ENCODE measurements at places on chromosomes 12 and 14.

- DNase-seq = peak; percentile 14
Observed at GRCh38 chr14:60648934-60649874, at the start of gene SIX1. Gene SIX1, minus strand, starts transcription at chr14:60649477. Its CDS starts 288 bp downstream, at chr14:60649189.

DNA sequence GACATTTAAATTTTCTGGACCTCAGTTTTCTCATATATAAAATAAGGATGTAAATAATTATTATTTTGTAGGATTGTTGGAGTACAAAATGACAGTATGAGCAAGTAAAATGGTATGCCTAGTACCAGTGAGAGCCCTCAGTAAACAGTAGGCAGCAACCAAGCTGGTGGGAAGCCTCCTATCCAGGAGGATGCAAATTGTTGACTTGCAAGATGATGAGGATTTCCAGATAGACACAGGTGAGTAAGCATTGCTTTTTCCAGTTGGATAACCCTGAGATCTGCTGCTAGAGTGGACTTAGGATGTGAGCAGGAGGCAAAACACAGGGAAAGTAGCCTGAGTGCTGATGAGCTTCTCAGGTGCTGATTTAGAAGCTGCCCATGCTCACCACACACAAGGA lies 28.2 kb upstream of the AMIGO2 start:
- DNase-seq = no peak

- no peak for DNase-seq
Observed at GRCh38 chr14:58848365-58848764, 210.6 kb downstream of the DACT1 start.

DNA sequence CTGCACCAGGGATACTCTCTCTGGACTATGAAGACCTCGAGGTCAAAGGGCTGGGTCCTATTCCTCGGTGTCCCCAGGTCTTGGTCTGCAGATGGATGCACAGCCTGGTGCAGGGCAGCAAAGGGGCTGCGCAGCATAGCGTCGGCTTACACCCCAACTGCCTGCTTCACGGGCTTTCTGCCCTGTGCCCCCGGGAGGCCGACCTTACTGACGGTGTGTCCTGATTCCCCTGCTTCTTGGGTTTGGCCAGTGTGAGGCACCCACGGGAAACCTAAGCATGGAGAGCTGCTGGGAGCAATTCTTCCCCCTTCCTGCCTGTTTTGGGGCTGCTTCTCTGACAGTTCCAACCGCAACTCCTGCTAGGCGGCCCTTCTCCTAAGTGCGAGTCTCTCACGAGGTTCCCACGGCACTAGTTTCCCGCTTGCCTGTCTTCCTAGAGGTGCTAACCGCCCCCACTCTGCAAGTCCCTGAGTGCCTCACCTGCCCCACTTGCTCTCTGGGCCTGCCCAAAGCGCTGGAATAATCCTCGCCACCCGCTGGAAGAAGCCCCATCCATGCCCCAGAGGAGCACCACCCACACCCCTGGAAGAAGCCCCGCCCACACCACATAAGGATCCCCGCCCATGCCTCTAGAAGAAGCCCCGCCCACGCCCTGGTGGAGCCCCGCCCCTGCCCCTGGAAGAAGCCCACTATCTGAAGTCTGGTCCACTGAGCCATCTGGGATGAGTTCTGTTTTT lies 54.0 kb downstream of the PRIMA1 start:
- DNase-seq = no peak

- DNase-seq = no peak
Observed at GRCh38 chr14:89881839-89882238, 72.7 kb downstream of the EFCAB11 start.

DNA sequence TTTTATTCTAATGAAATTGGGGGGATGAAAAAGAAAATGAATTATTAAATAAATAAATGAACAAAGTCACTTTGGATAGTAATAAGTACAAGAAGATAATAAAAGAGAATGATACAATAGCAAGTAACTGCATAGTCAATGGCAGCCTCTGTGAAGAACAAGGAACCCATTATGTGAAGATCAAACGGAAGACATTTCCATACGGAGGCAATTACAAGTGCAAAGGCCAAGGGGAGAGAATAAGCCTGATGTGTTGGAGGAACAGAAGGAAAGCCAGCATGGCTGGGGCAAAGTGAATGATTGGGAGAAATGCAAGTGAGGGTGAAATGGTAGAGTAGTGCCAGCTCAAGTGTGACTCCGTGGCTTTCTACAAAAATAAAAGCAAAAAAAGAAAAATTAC lies 43.9 kb upstream of the CHPT1 start:
- no peak for DNase-seq

DNA sequence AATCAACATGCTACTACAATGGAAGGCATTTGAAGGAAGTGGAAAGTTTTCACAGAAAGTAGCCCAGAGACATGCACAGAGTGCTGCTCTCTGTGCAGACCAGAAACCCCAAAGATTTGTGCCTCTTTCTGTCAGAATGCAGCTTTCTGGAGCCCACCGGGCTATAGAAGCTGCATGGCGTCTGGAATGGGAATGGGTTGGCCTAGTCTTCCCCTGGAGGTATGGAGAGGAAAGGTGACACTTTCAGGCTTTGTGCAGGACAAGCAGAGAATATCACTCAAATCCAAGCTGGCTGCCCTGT lies 21.3 kb upstream of the ZFP36L1 start:
- no peak for DNase-seq

DNA sequence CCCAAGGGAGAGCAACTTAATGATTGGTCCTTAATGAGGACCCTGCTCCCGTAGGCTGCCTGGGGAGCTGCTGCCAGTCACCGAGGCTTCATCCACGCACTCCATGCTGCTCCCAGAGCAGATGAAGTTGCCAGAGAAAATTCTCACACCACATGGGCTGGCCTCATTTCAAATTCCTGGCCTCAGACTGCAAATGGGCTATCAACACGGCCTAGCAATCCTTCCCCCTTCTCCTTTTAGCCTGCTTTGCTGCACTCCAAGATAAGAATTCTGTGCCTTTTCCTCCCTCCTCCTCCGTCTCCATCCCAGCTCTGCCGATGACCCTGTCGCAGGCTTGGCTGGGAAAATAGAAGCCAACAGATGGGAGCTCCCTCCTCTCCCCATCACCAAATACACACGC lies 10.8 kb upstream of the DGLUCY start:
- peak; percentile 52 for DNase-seq
